Stimulated activated CD8-positive, alpha-beta memory T cell treated with anti-CD3 and anti-CD28 coated beads, Interleukin-15, amount 100 ng/mL, for 24 hours (primary cell): ENCODE measurements at places on chromosomes 4 and X.

- no peak for DNase-seq
These were observed 60.9 kb downstream of the CLOCK start for GRCh38 chr4:55485821-55486220.

DNA sequence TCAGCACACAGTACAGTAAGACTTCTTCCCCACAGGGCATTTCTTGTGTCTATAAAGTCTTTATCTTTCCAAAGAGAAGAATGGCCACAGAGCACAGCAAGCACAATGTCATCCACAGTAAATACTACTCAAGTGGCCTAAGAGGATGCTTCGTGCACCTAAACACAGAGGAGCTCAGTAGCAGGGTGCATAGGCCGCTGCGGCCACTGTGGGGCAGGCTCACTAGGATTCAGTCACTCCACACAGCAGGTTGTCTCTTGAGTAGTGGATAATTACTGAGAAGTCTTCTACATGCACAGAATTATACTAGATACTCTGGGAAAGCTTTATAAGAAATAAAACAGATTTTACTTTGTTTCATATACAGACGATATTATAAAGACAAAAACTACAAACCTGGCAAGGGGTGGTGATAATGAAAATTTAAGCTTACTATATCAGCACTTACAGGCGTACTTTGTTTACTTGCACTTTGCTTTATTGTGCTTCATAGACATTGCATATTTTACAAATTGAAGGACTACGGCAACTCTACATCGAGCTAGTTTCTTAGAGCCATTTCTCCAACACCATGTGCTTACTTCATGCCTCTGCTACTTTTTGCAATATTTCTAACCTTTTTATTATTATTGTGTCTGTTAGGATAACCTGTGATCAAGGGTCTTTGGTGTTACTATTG is 78.5 kb downstream of the PRDM5 start:
- no peak for DNase-seq

DNA sequence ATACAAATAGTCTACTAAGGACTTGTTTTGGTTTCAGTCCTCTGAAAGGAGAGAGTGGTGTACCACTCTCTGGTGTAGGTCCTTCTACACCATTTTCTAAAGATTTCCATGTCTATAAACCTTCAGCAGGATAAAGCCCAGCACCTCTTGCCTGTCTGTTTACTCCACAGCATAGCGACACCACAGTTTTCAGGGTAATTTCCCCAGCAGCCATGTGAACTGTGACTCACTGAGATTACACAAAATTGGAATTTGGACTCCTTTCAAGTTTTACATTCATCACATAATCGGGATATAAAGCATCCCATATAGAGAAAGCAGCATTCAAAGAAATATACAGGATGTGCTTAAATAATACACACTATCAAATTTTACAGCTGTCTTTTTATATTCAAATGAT is 229.6 kb downstream of the PRDM5 start:
- DNase-seq: no peak

DNA sequence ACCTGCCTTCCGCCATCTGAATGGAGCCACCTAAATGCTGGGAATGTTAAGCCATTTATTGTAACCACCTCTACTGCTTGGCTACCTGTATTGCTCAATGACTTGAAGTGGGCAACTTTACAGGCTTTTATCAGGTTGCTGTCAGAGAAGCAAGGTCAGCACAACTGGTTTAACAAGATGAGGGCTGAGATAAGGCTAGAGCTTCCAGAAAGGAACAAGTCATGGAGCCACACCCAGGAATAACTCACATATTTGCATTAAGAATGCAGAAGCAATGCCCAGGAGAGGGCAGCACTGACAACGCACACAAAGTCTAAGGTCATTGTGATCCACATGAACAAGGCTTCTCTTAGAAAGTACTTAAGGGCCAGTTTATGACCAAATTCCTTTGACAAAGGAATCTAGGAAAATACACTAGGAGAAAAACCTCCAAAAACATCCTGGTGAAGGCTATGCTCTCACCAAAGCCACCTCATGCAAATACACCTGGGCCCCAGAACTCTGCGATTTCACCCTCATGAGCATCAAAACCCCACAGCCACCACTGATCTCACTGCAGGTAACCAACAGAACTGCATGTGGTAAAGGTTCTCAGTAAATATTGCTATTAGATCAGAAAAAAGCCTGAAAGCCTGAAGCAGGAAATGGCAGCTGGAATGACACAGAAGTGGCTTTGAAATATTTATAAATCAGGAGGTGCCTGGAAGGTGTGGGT is 15.0 kb upstream of the STS start:
- DNase-seq: no peak

DNA sequence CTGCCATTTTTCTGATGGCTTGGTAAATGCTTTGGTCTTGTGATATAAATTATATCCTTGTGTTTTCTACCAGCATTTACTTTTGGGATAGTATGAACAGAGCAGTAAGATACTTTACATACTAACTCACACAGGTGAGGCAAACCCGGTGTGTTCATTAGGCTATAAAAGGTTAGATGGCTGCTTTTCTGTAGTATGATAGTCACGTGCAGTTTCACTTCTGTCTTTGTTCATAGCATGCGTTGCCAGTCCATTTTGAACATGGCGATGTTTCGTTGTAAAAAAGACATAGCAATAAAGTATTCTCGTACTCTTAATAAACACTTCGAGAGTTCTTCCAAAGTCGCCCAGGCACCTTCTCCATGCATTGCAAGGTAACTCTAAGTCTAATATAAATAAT is 88.4 kb downstream of the KLHL8 start:
- no peak for DNase-seq

- no peak for DNase-seq
These were observed 47.5 kb upstream of the SCRG1 start for GRCh38 chr4:173446416-173446815.

- DNase-seq: no peak
These were observed 2.9 kb downstream of the CHST7 start for GRCh38 chrX:46576458-46576857.

- DNase-seq: no peak
These were observed 58.5 kb upstream of the CLCN4 start for GRCh38 chrX:10098270-10098713.
